ENCODE measurements at places on chromosomes 6 and 20.

GRCh38 chr6:82458147-82458546 lies 94.5 kb downstream of the TPBG start:
- H3K27me3 ChIP-seq = no peaks in the 10 kb centered on the region
- H3K4me3 ChIP-seq = no peak overlapping the region
- DNase-seq = no peak

DNA sequence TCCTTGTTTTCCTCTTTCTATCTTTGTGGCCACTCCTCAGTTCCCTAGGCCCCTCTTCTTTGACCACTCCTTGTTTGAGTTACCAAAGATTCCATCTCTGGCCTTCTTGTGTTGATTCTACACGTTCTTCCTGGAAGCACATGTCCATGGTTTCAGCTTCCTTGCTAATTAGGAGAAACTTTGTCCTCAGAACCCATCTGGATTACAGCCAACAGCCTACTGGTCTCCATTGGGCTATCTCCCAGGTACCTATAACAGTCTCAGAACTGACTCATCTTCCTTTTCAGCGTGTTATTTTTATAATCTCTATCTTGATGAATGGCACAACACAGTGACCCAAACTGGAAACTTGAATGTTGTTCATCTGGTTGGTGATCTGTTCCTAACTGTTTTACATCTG lies 17.5 kb downstream of the PTPRA start:
- no peaks in the 10 kb centered on the region for H3K4me1 ChIP-seq
- H3K27me3 ChIP-seq = no peaks in the 10 kb centered on the region
- no peak overlapping the region for H3K27ac ChIP-seq
- no peak for DNase-seq
- H3K36me3 ChIP-seq = no peaks in the 10 kb centered on the region
- H3K4me3 ChIP-seq = no peak overlapping the region

- no peaks in the 10 kb centered on the region for H3K27me3 ChIP-seq
- no peak overlapping the region for H3K27ac ChIP-seq
- no peaks in the 10 kb centered on the region for H3K4me1 ChIP-seq
- H3K36me3 ChIP-seq = no peaks in the 10 kb centered on the region
These were observed 228.8 kb upstream of the QKI start for GRCh38 chr6:163185744-163186143.

GRCh38 chr6:29624520-29624961 lies 8.4 kb downstream of the GABBR1 start:
- H3K4me1 ChIP-seq = peaks cover 14% of the 10 kb centered on the region
- no peaks in the 10 kb centered on the region for H3K27me3 ChIP-seq
- no peak for DNase-seq
- no peak overlapping the region for H3K27ac ChIP-seq

DNA sequence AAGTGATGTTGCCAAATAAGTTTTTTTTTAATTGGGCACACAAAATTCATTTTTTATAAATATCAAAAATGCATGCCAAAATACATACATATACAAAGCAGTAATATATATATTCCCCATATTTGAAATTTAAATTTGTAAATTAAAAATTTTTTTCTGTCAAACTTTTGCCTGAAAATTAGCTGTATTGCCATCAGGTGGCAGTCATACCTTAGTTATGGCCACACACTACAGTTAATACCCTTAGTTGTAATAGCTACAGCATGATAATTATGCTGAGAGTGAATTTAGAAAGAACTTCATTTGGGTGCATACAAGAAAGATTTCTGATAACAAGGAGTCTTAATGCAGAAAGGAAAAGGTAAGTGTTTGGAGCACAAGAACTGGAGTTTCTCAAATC lies 46.2 kb upstream of the SDHAF4 start:
- no peak overlapping the region for H3K27ac ChIP-seq
- H3K4me3 ChIP-seq = no peak overlapping the region
- H3K27me3 ChIP-seq = no peaks in the 10 kb centered on the region
- no peaks in the 10 kb centered on the region for H3K36me3 ChIP-seq
- H3K4me1 ChIP-seq = no peaks in the 10 kb centered on the region
- DNase-seq = no peak

DNA sequence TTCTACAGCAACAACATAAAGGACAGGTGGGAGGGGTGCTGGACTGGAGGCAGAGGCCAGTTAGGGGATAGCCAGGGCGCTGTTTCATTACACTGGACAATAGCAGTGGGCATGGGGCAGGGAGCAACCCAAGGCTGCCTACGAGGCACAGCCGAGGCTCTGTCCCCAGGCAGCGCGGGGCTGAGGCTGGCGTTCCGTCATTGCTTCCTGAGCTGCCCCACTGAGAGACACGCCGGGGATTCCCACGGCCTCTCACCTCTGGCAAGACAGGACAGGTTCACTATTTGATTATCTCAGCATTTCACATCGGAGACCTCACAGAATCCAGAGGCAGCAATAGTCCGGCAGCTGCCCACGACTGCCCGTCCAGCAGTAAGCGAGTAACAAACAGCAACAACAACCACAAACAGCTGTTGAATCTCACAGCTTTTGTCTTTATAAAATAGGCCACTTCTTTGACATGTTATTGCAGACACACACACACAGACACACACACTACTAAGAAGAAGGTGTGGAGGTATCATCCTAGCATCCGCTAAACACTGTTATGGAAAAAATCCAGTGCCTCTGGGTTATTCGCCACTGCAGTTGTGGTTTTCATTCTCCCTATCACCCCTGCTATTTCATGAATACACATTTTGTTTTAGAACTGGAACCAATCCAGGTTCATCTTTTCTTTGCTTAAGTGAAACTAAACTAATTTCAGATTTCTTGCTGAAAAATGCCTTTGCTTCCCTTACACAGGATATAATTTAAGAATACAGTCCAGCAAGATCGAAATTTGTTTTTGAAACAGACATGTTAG lies 19.5 kb downstream of the KIF25 start:
- no peaks in the 10 kb centered on the region for H3K4me1 ChIP-seq
- H3K36me3 ChIP-seq = no peaks in the 10 kb centered on the region
- H3K27ac ChIP-seq = no peak overlapping the region
- DNase-seq = no peak
- no peak overlapping the region for H3K4me3 ChIP-seq

GRCh38 chr6:144820270-144820669 lies 535.1 kb downstream of the UTRN start:
- H3K27ac ChIP-seq = no peak overlapping the region
- peaks cover 15% of the 10 kb centered on the region for H3K36me3 ChIP-seq
- no peak for DNase-seq
- no peak overlapping the region for H3K4me3 ChIP-seq

DNA sequence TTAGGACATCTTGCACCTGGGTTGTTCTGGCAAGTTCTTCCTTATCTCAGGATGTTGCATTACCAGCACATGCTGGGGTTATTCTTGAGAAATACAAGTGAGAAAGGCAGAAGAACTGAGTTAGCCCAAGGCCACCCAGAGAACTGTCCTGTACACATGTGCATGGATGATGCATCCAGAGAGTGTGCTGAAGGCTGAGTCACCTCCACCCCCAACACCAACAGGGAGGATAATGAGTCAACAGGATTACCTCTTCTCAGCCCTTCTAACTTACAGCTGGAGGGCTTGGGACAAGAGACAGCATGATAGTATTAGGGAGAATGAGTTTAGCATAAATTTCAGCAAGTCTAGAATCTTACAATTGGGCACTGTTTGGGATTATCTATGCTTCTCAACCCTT lies 8.5 kb downstream of the SCGN start:
- no peak overlapping the region for H3K27ac ChIP-seq
- no peaks in the 10 kb centered on the region for H3K36me3 ChIP-seq
- no peaks in the 10 kb centered on the region for H3K4me1 ChIP-seq
- no peak for DNase-seq
- no peaks in the 10 kb centered on the region for H3K27me3 ChIP-seq
- H3K4me3 ChIP-seq = no peak overlapping the region

GRCh38 chr20:63748070-63748933 lies 8.7 kb downstream of the SLC2A4RG start:
- H3K4me3 ChIP-seq = no peak overlapping the region
- peaks cover 24% of the 10 kb centered on the region for H3K4me1 ChIP-seq
- no peaks in the 10 kb centered on the region for H3K27me3 ChIP-seq
- no peak overlapping the region for H3K27ac ChIP-seq

DNA sequence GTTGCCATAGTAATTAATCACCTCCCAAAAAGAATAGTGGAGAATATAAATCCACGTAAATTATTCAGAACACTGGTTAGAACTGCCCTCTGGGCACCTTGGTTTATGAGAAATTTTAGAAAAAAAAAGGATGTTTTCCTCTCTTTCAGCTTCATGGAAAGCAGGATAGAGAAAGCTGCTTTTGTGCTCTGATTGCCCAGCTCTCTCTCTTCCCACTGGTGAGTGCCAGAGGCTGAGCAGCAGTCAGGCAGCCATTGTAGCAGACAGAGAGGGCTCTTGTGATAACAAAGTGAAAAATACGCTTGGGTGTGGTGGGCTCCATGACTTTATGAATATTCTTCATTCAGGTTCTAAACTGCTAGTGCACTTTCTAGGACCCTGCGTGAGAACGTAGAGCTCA lies 26.4 kb downstream of the SLC35F1 start:
- no peak overlapping the region for H3K27ac ChIP-seq
- DNase-seq = no peak
- H3K4me1 ChIP-seq = no peaks in the 10 kb centered on the region
- H3K36me3 ChIP-seq = no peaks in the 10 kb centered on the region

DNA sequence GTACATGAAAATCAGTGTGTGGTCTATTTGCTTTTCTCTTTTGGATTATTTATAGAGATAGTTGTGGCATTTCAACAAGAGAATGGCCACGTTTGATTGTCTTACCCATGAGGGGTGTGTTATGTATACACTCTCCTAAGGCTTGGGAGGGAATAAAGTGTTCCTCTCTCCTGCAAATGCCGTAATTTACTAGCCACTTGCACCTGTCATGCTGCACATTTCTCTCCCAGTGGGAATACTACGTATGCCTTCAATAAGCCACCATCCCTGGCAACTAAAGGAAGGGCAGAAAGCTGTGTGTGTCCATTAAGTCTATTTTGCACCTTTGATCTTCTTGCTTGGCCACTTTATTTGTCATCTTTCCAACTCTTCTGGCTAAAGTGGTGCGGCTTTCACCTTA lies 541.2 kb downstream of the QKI start:
- H3K27ac ChIP-seq = no peak overlapping the region
- H3K36me3 ChIP-seq = no peaks in the 10 kb centered on the region
- DNase-seq = no peak
- peaks cover 5% of the 10 kb centered on the region for H3K4me1 ChIP-seq
- no peak overlapping the region for H3K4me3 ChIP-seq

DNA sequence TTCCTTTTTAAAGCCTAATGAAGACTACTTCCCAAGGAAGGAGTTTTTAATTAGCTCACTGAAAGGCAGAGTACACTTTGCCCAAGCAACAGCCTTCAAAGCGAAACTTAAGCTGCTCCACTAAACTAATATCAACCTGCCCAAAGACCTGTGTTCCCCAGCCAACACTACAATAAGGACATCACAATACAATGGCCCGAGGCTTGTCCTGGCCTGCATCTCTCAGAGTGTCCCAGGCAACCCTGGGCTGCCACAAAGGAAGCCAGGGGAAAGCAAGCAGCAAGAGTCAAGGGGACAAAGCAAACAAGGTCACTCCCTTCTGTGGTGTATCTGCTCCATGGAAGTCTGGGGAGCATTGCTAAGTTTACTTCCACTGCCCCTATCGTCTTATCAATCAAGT lies 52.3 kb downstream of the PIGU start:
- H3K4me1 ChIP-seq = no peaks in the 10 kb centered on the region
- no peak overlapping the region for H3K4me3 ChIP-seq
- DNase-seq = no peak
- no peak overlapping the region for H3K27ac ChIP-seq

- H3K36me3 ChIP-seq = no peaks in the 10 kb centered on the region
- DNase-seq = peak; percentile 66
- H3K4me3 ChIP-seq = no peak overlapping the region
- no peaks in the 10 kb centered on the region for H3K4me1 ChIP-seq
- no peak overlapping the region for H3K27ac ChIP-seq
These were observed 35.0 kb upstream of the DSN1 start for GRCh38 chr20:36808317-36809257.

GRCh38 chr20:14142171-14142570 lies 146.9 kb downstream of the MACROD2 start:
- H3K27ac ChIP-seq = no peak overlapping the region
- no peak overlapping the region for H3K4me3 ChIP-seq
- no peak for DNase-seq

- no peaks in the 10 kb centered on the region for H3K36me3 ChIP-seq
- no peaks in the 10 kb centered on the region for H3K4me1 ChIP-seq
- no peak overlapping the region for H3K27ac ChIP-seq
- no peak overlapping the region for H3K4me3 ChIP-seq
- no peak for DNase-seq
- no peaks in the 10 kb centered on the region for H3K27me3 ChIP-seq
These were observed 9.1 kb upstream of the PBOV1 start for GRCh38 chr6:138227316-138227781.

- H3K27ac ChIP-seq = no peak overlapping the region
- no peak overlapping the region for H3K4me3 ChIP-seq
- H3K36me3 ChIP-seq = peaks cover 69% of the 10 kb centered on the region
- H3K27me3 ChIP-seq = no peaks in the 10 kb centered on the region
- no peak for DNase-seq
These were observed 44.1 kb downstream of the STK4 start for GRCh38 chr20:45010399-45010828.

DNA sequence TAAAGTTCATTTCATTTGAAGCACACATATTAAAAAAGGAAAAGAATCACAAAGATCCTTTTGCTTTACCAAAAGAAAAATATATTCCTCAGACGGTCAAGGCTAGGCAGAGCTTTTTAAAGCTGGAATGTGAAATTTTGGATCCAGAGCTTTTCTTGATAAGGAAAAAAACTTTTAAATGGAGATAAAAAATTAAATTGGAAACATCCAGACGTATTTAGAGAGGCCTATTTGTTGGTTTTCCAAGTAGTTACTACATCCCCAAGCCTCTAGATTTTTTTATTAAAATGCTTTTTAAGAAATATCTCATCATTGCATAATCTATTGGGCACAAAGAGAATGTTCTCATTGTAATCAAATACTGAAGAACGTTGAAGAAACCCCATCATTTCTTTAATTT lies 385.7 kb upstream of the CITED2 start:
- no peaks in the 10 kb centered on the region for H3K4me1 ChIP-seq
- no peaks in the 10 kb centered on the region for H3K36me3 ChIP-seq
- H3K4me3 ChIP-seq = no peak overlapping the region

DNA sequence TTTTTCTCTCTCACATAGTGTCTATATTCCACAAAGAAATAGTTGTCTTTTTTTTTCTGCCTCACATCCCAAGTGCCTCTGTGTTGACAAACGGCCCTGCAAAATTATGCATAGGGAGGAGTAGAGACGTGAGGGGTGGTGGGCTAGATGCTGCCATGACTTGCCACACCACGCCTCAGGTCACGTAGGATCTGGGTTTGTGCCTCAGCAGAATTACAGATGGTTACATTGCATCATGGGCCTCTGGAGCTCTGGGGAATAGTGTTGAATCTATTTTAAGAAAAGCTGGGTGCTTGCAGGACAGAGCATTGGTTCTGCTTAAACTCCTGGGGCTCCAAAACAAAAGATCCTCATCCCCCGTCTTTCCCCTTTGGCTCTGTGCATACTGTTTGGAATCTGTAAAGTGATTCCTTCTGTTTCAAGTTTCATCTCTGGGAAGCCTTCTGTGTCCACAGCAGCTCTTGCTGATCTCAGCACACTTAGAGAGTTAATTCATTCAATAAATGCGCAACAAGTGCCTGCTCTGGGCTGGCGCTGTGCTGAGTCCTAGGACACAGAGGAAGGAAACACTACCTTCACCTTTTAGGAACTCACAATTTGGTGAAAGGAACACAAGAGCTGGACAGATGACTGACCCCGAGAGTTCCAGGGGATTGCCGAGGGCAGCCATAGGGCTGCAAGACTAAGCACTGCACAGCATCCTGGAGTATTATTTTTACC lies 2.4 kb downstream of the FANCE start:
- H3K4me1 ChIP-seq = peaks cover 10% of the 10 kb centered on the region
- no peak overlapping the region for H3K4me3 ChIP-seq
- no peaks in the 10 kb centered on the region for H3K27me3 ChIP-seq
- H3K27ac ChIP-seq = no peak overlapping the region
- no peak for DNase-seq
